ENCODE measurements at places on chromosomes 12 and 14. TPM values are rescaled to one million over a fixed set of nuclear protein-coding genes. Genes with fewer than 3 reads are reported as not detected.

Gene COX8C
- not detected for total RNA-seq

Gene MIP
- not detected for total RNA-seq

Gene SLC11A2
- 36.0 TPM for total RNA-seq

Gene LTBR
- total RNA-seq = not detected

Gene KLRC1
- not detected for total RNA-seq

Gene B4GALNT3
- total RNA-seq = 6.1 TPM

Gene FLVCR2
- 6.2 TPM for total RNA-seq

Gene BATF
- total RNA-seq = 41.0 TPM

DNA sequence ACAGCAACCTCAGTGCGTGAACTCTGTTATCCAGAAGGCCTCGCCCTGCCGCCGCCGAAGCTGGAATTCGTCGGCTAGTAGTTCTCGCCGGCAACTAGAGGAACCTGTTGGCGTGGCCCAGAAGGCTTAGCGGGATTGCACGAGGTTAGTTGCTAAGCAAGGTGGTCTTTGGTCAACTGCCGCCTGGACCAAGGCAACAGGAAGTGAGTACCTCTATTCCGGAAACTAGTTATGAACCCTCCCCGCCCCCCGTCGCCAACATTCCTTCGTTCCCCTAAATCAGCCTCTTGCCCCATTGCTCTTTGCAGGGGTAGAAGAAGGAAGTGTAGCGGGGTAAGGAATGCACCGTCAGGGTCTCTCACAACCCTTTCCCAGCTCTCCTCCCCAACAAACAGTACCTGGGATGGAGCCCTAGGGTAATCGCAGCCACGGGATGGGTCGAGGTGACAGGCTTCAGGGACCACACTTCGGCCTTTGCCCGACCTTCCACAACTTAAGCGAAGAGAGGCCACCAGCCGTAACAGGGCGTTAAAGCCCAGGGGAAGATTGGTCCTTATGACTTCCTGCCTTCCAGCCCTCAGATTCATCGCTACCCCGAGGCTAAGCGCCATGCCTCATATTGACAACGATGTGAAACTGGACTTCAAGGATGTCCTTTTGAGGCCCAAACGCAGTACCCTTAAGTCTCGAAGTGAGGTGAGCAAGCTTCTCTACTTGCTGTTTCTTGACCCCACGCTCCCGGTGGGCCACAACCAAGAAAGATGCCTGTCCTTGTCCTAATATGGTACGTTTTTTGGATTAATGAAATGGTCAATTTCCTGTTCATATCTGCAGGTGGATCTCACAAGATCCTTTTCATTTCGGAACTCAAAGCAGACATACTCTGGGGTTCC is at the start of gene GMPR2:
Gene GMPR2 (plus strand): TSS at position 285 of the 893 bp plus-strand sequence. CDS start 325 bp downstream, at position 610.
- DNase-seq = peak; percentile 35

DNA sequence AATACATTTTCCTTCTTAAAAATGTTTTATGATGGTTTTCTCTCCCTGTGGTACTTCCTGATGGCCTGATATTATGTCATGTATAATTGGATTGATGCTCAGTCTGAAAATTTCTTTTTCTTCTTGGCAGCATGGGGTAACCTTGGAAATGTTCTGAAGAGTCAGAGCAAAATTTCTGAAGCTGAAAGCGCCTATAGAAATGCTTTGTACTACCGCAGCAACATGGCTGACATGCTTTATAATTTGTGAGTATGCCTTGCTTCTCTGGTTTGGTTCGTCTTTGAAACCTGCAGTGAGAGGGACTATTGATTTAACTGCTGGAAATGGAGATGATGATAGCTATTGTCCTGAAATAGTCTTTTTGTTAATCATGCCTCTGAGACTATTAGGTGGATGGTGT is 243.6 kb downstream of the TMTC2 start:
- no peak for DNase-seq

GRCh38 chr12:121611306-121611705 is 15.0 kb upstream of the ORAI1 start:
- DNase-seq = peak; percentile 19

DNA sequence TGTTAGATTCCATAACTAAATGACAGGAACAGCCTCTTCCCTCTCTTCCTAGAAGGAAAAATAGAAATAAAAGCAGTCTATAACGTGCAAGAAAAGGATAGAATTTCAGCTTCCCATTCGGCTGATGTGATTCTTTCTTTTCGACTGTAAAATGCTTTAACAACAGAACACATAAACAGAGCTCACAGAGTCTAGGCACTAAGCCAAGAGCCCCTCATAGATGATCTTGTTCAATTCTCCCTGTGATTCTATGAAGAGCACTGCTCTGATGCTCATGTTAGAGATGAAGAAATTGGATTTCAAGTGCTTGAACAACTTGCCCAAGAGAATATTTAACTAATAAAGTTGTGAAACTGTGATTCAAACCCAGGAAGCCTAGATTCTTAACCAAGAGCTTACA is 232.7 kb downstream of the RPAP3 start:
- DNase-seq = no peak

- no peak for DNase-seq
These were observed 215.5 kb downstream of the AEBP2 start for GRCh38 chr12:19654650-19655376.

DNA sequence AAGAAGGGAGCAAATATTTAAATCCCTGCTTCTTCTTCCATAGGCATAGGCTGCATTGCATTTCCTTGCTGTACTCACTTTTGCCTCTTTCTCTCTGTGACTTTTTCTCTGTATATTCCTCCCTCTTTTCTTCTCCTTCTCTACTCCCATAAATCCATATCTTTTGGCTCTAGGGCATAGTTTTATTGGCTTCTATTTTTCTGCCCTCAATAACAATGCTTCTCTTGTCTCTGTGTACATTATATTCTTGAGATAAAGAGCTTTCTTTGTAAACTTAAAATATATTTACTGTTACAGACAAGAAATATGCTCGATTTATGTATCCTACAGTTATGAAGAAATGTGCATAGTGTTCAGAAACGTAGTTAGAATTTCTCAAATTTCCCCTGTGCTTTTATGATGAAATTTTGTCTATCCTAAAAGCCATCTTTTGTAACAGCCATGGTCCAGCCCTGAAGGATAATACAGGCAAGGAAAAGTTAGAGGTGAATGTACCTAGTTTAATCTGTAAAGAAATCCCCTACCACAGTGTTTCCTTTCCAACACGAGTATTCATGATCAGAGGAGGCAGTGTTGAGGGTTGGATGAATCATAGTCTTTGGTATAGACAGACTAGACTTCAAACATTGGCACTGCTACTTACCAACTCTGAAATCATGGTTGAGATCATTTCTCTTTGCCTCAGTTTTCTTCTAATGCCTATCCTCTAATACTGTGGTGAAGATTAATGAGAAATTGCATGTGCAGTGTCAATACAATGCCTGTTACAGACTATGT is 173.3 kb upstream of the FAR2 start:
- DNase-seq = no peak

DNA sequence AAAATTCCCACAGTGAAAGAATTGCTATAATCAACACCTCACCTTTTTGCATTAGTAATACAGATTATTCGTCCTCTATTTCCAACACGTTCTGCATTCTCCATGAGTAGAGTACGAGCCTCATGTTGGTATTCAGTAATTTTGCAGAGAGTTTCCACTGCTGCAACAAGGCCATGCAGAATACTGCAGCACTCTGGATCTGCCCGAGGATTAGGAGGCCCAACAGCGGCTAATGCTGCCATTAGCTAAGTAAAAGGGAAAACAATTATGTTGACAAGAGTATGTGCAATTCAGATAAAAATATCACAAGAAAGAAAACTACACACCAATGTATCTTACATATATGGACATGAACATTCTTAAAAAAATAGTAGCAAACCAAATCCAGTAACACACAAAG is 9.1 kb downstream of the INTS13 start:
- no peak for DNase-seq

GRCh38 chr14:81765651-81766275 is 232.1 kb upstream of the SEL1L start:
- no peak for DNase-seq

- no peak for DNase-seq
These were observed 942.9 kb downstream of the RPS29 start for GRCh38 chr14:48643241-48643640.

- DNase-seq = no peak
These were observed 55.9 kb upstream of the FICD start for GRCh38 chr12:108459149-108459548.

DNA sequence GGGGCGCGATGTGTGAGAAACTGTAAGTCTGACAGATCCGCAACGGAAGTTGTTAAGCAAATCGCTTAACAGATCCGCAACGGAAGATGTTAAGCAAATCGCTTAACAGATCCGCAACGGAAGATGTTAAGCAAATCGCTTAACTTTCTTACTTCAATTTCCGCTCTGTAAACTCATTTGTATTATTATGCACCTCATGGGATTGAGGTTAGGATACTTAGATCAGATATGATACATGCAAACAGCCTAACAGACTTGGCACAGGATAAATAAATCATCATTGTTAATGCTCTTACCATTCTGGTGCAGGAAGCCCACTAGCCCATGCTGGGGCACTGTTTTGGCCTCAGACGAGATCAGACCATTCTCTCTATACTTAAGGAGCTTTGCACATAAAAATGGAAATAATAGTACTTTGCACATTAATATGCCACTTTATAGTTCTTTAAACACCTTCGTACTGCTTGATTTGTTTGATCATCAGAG is 399 bp downstream of the NCAPD2 start:
- DNase-seq = no peak

GRCh38 chr14:103135333-103136260 is 12.3 kb downstream of the TNFAIP2 start:
- no peak for DNase-seq

GRCh38 chr12:120370343-120371243 is 1.6 kb upstream of the MSI1 start:
- DNase-seq = no peak

DNA sequence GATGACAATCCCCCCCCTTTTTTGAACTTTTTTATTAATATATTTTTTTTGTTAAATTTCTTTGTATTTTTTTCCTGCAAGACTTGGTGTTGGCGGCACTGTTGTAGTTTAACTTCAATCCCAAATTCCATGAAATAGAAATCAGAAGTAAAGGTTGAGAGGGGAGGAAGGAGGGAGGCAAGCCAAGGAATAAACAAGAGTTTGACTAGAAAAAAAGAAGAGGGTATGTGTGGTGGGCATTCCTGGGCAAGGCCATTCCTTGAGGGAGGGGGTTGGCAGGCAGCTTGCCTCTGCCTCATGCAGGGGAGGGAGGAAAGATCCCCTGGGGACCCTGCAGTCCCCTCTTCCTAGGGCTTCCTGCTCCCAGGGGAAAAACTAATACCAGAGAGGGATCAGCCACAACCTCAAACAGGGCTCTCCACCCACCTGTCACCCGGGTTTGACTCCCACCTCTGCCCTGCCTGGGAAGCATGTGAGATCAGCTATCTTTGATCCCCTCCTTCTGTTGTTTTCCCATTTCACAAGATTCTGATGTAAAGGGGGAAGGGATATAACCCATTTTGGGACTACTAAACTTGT is 519 bp upstream of the AP1G2 start:
- DNase-seq = no peak

- no peak for DNase-seq
These were observed 3.8 kb downstream of the ASIC1 start for GRCh38 chr12:50061171-50061570.

DNA sequence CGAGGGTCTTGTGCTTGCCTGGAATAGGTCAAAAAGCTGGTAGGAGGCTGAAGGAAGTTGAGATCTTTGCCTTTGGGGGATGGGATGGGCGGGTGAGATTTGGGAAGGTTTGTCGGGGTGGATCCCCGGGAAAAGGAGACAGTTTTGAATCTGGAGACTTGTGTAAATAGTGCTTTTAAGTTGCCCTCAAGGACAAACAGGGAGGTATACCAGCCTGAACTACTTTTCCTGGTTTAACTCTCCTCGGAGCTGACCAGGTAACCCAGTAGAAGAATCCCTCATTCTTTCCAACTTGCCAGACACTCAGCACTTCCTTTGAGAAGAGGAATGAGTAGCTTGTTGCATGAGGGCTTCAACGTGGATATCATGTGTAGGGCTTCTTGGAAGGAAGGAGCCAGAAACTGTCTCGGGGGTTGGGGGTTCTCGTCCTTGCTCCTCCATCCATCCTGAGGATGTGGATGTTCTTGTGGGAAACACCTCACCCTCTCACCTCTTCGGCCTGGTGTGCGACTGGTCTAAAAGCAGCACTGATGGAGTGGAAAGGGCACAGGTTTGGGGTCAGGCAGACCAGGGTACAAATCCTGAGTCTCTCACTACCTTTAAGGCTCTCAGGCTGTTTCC is 1.9 kb downstream of the TEAD4 start:
- no peak for DNase-seq

- peak; percentile 36 for DNase-seq
These were observed 24.5 kb downstream of the GPRC5D start for GRCh38 chr12:12927211-12928079.

DNA sequence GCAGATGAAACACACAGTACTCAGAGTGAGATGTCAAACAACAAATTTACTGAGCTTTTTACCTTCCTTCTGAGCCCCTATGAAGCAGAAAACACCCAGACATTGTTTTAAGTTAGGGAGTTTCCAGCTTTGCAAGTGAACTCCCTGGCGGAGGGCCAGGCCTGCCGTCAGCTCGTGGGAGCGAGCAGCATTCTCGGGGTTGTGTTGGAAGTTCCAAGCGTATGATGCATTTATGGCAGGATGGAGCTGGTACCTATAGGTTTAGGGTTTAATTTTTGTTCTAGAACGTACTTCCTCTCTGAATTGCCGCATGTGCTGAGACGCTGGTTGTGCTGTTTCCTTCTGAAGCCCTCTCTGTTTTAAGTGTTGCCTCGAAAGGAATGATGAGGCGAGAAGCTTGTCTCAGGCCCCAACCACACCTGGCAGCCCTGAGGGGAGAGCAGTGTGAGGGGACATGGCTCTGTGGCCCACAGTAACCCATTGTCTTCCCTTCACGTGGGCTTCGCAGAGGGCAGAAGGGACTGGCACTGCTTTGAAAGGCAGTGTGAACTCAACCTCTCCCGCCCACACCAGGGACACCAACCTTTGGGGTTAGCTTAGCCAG is 76.6 kb downstream of the SSPN start:
- no peak for DNase-seq

DNA sequence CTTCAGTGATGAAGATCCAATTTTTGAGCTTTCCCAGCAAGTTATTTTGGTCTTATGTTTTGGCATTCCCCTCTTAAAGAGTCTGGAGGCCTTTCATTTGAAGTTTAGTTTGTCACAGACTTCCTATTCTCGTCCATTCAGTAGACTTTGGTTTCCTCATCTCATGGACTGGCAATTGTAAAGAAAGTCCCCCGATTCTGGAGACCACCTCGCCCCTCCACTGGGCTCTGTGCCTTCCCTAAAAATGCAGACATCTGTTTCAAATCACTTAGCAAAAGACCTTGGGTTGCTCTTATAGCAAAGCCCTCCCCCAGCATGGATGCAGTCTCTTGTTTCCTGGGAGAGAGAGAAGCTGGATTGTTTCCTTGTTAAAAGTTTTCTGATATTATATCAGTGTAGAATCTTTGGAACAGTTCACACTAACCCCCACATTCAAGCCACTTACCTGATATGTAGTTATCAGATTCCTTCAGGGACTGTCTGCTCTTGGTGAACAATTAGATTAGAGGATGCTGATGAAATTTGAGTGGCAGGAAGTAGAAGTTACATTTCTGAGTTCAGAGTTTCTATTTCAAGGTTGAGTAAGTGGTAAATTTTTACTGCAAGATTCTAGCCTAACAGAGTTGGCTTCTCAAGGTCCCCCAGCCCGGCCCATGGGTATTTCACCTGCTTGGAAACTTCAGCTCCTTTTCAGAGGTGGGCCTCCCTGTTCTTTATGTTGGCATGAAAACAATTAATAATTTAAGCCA is 56.3 kb downstream of the PLXNC1 start:
- DNase-seq = no peak

Data from activated CD4-positive, alpha-beta T cell treated with anti-CD3 and anti-CD28 coated beads, Interleukin-2, amount 10 ng/mL, durations not matched to agents 7 days and 5 days (primary cell).